ENCODE measurements at places on chromosomes 4 and X.

- DNase-seq: no peak
Measured at GRCh38 chr4:6491235-6491634, 18.8 kb upstream of the PPP2R2C start.

GRCh38 chrX:153372949-153373348 is 28.2 kb downstream of the PNMA6E start:
- no peak for DNase-seq

DNA sequence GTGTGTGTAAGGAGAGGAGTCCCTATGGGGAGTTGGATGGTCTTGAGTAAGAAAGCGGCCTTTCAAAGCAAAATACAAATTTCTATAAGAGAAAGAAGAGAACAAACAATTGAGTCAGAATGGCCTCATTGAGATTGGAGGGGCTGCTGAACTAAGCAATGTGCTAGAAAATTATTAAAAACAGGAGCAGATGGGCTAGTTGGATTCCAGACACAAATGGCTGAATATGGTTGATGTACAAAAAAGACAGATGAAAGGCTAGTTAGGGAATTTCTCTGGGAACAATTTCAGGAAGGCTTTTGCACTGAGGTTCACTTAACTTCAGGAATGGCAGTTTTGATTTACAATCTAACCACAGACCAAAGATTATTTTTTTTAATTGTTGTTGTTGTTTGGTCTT is 1806.8 kb upstream of the TENM3 start:
- no peak for DNase-seq

DNA sequence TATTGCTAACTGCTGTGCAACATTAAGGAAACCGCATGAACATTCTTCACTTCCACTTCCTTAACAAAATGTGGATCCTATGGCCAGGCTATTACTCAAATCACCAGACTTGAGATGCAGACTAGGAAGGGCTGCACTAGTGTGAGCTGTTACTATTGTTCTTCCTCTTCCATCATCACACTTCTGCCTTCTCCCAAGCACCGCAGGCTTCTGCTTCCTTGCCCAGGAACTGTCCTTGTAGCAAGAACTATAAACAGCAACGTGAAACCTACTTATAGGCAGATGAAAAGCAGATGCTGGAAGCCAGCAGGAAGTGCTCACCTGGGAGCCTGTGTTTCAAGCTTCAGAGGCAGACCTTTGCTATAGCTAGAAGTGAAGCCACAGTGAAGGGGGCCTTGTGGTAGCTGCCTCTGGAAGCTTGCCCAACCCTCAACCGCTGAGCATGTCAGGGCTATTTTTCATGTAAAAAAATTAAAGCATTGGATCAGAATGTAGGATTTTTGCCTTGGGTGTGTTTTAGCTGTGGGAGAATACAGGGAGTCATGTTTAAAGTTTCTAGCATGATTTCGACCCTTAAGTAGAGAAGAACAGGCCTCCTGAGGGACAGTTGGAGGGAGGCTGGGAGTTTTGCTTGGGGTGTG is 43.9 kb downstream of the CLNK start:
- DNase-seq: no peak

GRCh38 chrX:10988653-10989052 is 122.5 kb upstream of the HCCS start:
- no peak for DNase-seq

- peak; percentile 4 for DNase-seq
Measured at GRCh38 chr4:55258152-55258865, 87.7 kb upstream of the SRD5A3 start.

DNA sequence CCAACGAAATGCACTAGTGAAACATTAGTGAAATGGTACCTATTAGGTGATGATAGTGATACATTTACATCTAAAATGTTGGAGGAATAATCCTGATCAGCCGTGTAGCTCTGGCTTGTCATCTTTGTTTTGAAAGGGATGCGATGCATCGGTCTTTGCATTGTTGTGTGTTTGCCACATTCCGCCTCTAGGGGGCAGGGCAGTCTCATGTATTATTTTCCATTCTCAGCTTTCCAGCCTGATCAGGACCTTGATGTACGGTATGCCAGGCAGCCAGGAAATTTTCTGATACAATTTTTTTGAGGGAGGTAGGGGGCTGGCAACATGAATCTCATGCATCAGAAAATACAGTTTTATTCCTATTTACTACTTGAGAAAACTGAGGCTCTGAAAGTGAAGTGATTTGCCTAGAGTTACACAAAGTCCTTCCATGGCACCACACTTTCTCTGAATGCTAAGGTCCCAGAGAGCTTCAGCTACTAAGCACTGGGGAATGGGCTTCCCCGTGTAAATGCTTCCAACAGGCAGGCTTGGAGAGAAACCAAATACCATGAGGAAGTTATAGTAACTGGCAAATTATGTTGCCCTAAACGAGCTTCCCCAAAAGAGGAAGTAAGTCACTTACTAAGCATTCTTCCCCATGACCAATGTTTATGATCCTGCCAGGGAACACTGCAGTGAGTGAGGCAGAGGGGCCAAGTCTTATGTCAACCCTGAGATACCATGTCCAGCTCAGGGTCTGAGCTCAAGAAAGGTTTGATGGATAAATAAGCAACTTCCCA is 31.8 kb upstream of the IQSEC2 start:
- DNase-seq: peak; percentile 35

DNA sequence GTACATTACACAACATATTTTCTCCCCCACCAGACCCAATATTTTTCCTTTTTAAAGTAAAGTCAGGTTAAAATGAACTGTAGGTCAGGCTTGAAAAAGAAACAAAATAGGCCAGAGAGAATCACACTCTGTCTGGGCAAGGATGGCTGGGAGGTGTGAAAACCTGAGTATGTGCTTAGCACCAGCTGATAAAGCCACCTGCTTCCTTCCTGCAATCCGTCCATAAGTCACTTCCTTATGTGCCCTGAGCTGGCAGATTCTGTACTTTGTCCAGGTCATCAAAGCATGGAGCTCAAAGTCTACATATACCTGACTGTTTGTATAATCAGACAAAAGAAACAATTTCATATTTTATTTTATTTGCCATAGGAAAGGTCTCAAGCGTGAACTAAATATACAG is 37.7 kb downstream of the ANTXR2 start:
- peak; percentile 70 for DNase-seq

GRCh38 chr4:43242606-43243005 is 350.1 kb downstream of the GRXCR1 start:
- DNase-seq: no peak

DNA sequence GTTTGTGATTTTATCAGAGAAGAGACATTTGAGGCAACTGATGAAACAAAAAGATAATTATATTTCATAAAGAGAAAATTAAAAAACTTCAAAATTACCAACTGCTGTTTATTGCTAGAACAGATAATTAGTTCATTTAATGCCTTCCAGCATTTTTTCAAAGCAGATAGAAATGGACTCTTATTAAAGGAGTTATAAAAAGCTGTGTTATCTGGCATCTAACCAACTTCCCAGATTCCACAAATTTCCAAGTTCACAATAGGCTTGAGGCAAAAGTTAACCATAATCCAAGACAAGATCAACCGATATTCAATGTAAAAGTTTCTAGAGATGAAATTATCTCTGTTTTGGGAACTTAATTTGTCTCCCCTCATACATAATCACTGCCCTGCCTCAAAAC is 152.4 kb downstream of the TSPAN5 start:
- DNase-seq: no peak

GRCh38 chrX:67104982-67105757 is 438.7 kb upstream of the AR start:
- DNase-seq: no peak

DNA sequence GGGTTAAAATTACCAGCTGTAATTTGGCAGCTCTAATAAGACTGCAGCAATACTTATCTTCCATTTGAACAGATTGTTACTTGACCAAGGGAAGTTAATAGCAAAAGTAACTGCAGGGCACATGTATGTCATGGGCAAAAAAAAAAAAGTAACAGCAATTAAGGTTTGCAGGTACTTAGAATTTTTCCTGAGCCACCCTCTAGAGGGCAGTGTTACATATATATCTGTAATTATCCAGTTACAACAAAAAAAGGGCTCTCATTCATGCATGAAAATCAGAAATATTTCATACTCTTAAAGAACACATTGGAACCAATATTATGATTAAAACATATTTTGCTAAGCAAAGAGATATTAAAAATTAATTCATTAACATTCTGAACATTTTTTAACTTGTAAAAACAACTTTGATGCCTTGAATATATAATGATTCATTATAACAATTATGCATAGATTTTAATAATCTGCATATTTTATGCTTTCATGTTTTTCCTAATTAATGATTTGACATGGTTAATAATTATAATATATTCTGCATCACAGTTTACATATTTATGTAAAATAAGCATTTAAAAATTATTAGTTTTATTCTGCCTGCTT is 25.1 kb downstream of the XIAP start:
- DNase-seq: peak; percentile 62

DNA sequence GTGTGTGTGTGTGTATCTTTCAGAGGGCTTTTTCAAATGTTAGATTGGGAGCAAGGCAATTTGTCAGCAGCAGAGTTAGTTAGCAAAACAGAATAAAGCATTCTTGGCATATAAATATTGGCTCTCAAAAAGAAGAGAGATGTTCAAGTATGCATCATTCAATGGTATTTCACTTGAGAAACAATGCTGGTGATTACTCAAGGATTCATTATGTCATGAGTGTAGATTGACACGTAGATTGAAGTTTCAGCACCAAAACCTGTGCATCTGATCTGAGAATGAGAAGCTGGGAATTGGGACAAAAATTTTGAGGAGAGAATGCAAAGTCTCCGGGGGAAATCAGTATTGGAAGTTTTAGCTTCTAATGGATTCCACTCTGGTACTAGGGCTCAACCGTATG is 241.4 kb downstream of the FRMPD4 start:
- DNase-seq: no peak

DNA sequence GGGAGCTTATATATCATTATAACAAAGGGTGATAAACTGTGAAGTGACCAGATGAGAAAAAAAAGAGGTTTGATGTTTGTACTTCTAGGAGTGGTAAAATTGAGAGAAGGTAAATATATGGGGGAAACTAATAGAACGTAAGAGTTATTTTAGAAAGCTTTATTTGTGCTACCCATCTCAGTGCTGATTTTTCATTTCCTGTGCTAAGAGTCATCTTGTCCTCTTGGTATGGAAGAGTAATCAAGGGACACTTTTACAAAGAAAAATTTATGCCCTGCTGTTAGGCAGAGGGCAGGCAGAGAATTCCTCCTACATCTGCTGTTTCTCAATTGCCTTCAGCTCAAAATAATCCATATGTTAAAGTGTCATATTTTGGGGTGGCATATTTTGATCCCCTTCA is 49.6 kb upstream of the BMP2K start:
- DNase-seq: no peak

DNA sequence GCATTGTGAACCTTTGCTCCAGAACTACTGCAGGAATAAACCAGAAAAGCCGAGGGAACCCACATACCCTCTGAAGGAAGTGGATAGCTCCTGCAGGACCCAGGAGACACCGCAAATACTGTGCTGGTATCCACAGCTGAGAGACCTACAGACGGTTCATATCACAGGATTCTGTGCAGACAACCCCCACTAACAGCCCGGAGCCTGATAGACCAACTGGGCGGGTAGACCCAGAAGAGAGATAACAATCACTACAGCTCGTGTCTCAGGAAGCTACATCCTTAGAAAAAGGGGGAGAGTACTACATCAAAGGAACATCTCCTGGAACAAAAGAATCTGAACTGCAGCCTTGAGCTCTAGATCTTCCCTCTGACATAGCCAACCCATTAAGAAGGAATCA is 150.8 kb downstream of the FRAS1 start:
- DNase-seq: no peak

- DNase-seq: no peak
Measured at GRCh38 chr4:37995299-37995821, 35.2 kb downstream of the PTTG2 start.

All from hematopoietic multipotent progenitor cell (in vitro differentiated cells).